ENCODE measurements at places on chromosomes 7 and 10.

DNA sequence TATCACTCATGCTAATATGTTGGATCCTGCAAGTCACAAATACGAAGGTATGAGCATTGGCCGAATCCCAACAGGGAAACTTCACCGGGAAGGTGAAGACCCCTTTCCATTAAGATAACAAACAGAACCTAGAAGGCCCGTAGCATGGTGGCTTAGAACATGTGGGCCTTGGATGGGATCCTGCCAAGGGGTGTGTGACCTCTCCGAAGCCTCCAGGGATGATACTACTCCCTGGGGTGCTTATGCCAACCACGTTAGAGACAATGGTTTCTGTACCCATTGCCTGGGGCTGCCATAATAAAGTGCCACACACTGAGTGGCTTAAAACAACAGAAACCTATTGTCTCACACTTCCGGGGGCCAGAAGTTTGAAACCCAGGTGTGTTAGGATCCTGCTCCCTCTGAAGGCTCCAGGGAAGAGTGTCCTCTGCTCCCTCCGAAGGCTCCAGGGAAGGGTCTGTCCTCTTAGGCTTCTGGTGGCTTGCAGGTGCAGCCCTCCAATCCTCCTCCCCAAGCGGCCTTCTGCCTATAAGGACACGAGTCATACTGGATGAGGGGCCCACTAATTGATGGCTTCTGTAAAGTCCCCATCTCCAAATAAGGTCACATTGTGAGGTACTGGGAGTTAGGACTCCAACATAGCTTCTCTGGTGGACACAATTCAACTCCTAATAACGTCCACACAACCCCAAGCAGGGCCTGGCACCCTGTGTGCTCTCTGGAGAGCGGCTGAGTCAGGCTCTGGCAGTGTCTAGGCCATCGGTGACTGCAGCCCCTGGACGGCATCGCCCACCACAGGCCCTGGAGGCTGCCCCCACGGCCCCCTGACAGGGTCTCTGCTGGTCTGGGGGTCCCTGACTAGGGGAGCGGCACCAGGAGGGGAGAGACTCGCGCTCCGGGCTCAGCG is 992 bp upstream of the MGMT start:
- DNase-seq = no peak

DNA sequence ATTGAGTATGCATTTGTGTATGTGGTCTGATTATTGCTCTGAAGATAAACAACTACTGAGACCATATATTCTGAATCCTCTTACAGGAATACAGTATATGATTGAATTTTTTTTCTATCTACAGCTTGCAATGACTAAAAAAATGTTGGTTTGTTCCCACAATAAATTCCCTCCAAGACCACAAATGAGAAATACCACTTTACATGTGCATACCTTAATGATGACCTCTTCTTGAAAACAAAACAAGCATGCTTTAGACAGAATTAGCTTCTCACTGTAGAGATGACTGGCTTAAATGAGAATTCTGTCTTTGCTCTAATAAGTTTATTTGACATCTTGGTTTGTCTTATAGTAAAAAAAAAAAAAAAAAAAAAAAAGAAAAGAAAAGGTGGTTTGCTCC is 241.5 kb downstream of the PCDH15 start:
- no peak for DNase-seq

DNA sequence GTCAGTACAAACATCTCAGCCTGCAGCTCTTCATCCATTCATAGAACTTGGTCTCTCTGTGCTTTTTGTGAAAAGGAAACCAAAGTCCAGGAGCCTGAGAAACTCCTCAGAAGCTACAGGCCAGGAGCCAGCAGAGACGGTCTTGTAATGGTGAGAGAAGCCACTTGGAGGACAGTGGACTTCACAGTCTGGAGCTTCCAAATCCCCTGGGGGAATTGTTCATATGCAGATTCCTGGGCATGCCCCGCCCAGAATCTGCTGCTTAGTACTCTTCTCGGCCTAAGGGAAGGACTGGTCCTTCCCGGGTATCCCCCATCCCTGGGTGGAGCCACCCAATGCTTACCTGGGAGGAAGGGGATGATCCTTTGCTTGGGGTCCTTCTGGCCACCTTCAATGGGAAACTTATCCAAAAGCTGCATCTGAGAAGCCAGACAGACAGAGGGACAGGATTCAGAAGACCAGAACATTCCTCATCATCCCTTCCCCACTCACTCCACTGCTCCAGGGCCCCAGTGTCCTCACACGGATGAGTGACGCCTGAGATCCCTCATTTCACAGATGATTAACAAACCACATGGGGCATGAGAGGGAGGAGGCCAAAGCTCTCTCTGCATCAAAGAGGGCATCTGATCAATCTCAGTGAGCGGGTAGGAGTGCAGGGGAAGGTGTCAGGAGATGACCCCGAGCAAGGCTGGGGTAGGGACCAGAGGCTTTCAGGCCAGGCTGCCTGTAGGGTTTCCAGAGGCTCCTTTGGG is 88.4 kb downstream of the SH3PXD2A start:
- DNase-seq = no peak

DNA sequence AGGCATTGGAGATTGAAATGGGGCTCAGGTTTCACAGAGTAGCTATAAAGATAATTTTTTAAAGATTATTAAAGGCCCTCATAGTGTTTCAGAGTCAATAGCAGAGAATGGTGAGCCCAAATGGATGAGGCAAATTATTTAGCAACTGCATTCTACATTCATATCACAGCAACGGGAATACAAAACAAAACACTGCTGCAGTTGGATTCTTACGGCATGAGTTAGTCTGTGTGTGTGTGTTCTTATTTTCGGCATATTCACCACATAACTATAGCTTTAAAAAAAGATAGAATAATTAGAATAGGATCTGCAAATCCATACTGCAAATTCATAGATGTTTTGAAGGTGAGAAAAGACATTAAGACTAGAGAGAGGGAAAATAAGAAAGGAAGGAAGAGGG is 66.0 kb downstream of the SUGCT start:
- no peak for DNase-seq

DNA sequence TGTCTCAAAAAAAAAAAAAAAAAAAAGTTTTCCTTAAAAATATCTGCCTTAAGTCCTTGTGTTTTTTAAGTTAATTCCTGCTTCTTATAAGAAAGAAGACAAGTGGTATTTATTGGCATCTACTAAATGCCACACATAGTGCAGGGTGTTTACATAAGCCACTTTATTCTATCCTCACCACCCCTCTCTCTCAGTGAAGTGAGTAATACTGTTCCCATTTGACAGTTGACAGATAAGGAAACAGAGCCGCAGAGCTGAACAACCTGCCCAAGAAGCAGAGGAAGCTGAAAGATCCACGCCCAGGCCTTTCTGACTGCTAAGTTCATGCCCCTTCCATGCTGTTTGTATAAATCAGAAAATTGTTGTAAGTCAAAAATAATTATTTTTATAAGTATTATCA is 54.1 kb downstream of the ABLIM1 start:
- no peak for DNase-seq

- no peak for DNase-seq
Observed at GRCh38 chr7:11750191-11750590, 81.8 kb downstream of the THSD7A start.

GRCh38 chr10:46226900-46227558 is 59.8 kb upstream of the ANTXRL start:
- peak; percentile 50 for DNase-seq

- no peak for DNase-seq
Observed at GRCh38 chr10:75074711-75075445, 36.6 kb upstream of the SAMD8 start.

DNA sequence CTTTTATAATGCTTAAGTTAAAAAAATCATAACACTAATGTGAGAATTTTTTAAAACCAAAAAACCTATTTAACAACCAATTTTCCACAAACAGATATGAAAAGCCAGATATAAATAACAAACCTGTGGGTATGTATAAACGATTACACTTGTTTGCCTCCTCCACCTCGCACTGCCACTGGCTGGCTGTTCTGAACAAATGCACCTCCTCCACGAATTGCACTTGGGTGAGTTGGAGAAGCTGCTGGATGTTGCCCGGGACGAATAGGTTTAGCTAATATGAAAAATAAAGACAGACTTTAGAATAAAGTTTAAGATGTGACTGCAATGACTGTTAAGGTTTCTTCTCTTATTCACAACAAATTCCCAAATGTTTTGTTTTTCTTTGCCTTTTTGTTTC is 40.8 kb downstream of the KIF5B start:
- DNase-seq = no peak

GRCh38 chr7:47783456-47784223 is 164.6 kb downstream of the PKD1L1 start:
- DNase-seq = no peak

GRCh38 chr7:115600207-115600606 is 430.4 kb downstream of the TFEC start:
- DNase-seq = no peak

- no peak for DNase-seq
Observed at GRCh38 chr7:138967159-138967558, 14.0 kb downstream of the KIAA1549 start.

GRCh38 chr7:121872831-121873288 is at the start of gene PTPRZ1:
Gene PTPRZ1, plus strand, starts transcription at chr7:121873161. Its CDS starts 339 bp downstream, at chr7:121873500.
- no peak for DNase-seq

DNA sequence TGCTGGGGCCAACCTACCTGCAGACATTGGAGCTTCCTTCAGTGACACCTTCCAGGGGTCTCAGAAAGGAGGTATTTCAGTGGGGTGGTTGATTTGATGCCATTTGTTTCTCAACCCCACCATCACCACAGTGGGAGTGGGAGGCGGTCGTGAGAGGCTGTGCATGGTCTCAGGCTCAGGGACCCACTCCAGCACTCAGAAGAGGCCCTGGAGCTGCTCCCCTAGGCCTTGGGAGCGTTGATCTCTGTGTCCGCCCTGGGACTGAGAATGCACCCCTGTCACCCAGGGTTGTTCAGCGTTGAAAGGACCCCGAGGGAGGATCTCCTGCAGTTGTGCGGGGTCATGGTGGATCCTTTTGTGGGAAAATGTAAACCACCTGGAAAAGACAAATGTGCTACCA is 410.6 kb downstream of the GLRX3 start:
- no peak for DNase-seq
